Memory B cell (primary cell): ENCODE measurements at places on chromosomes 11 and 22.

DNA sequence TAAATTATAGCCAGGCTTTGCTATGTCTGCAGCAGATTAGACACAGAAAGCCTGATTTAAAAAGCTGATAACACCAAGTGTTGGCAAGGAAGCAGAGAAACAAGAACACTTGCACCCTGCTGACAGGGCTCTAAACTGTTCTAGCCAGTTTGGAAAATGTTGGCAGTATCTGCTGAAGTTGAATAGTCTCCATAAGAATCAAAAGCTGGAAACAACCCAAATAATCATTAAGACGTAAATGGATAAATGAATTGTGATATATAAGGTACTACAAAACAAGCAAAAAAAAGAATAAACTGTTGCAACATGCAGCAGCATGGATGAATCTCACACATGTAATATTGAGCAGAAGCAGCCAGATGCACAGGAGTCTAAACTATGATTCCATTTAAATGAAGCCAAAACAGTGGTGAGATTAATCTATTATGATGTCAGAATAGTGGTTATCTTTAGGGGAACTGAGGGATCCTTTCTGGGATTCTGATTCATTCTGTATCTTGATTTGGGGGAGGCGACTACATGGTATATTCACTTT is 40.4 kb upstream of the ADORA2A start:
- DNase-seq, result no peak

- peak; percentile 80 for DNase-seq
Observed at GRCh38 chr11:78417888-78418583, 416 bp upstream of the GAB2 start.

DNA sequence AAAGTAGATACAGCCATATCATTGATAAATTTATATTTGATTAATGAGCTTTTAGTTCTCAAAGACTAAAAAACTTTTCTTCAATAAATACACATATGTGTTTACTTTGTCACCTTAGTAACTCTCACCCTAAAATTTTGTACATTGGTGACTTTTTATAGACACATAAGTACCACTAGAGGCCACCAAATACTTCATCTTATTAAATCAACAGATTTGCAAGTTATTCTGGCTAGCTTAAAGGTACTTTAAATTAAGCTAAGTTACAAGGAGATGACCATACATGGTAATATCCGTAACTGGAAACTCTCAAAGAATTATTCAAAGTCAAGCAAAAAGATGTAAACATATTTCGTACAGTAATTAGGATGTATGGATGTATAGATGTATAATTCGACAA is 112.2 kb downstream of the SBF2 start:
- DNase-seq, result no peak

GRCh38 chr11:20112291-20113148 is 47.8 kb downstream of the DBX1 start:
- no peak for DNase-seq

DNA sequence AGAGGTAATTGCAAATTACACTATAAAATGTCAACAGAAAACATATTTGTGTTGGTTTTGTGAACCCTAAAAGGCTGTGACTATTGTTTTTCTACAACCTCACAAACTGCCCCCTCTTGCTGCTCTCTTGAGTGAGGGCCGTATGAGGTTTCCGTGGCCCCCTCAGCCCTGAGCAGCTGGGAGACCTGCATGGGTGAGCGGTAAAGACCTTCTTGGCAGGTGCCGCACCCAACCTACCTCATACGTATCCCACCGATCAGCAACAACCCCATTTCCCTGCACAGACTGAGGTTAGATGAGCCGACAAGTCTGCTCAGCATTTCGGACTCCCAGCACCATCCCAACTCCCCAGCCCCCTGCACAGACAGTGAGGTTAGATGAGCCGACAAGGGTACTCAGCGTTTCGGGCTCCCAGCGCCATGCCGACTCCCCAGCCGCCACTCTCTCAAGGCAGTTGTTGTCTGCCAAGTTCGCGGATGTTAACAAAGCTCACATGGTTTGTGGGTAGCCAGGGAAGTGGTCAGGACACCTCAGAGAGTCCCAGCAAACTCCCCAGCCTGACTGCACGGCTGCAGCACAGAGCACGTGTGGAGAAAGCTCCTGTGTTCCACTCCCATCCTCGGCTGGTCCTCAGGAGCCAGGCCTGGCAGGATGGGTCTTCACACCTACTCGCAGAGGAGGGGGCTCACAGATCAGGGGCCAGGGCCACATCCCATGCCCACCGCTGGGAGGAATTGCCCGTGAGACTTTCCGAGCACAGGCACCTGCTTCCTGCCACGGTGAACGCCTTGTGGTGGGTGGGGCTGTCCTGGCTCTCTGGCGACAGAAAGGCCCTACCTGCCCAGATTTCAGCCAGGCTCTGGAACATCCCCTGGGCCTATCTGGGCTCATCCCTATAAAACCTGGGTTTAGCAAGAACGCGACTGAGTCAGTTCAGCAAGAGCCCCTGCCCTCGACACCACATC is 502.9 kb downstream of the BRD1 start:
- no peak for DNase-seq

DNA sequence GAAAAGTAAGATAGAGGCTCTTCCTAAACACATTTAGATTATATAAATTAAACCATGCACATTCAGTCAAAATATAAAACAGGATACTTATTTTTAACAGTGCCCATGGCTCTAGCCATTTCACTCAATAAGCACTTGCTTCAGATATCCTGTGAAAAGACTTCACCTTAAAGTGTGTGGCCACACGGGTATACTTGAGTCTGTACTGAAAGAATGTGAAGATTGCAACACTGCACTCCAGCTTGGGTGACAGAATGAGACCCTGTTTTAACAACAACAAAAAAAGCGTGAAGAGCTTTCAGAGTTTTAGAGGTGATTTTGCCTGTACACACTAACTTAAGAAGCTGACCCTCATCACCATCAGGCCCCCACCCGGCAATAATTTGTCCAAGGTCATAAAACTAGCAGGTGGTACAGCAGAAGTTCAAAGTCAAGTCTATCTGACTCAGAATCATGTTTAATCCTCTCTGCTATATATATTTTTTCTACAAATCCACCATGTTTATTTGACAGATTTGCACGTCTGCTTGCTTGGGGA is 203.5 kb upstream of the GUCY1A2 start:
- DNase-seq, result no peak
